ENCODE measurements at places on chromosomes 13 and 19.
A peak's percentile ranks its signal among the peaks of the same experiment; 100 is the strongest.

GRCh38 chr13:32905063-32905863 lies 111.0 kb upstream of the KL start:
- no peak for DNase-seq

GRCh38 chr13:23386533-23386932 lies 47.0 kb downstream of the SACS start:
- DNase-seq: no peak

DNA sequence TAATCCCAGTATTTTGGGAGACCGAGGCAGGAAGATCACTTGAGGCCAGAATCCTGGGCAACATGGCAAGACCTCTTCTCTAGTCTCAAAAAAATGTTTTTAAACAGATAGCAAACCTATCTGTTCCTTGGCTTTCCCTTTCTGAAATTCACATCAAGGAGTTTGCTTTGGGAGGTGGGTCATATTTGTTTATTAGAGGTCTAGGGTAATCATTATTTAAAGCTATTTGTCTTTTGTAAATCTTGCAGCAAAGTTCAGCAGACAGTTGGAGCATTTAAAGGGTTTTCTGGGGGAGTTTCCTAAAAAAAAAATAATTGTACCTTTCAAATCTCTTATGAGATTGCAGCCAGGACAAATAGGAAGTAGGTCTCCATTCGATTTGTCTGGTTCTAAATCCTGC lies 17.5 kb downstream of the PPP5C start:
- no peak for DNase-seq

DNA sequence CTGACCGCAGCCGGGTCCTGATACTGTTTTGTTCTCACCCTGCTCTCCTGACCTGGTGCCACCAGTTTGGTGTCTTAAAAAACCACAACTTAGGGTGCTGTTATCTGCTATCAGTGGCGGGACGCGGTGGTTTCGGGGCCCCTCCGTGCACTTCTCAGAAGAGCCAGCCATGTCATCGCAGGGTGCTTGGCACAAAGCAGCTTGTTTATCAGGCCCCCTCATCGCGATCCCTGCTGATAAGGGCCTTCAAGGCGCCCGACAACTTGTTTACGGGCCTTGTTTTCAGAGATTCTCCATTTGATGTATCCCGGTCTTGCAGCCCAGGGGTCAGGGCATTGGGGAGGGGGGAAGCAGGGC lies 58.1 kb upstream of the KLF2 start:
- peak; percentile 69 for DNase-seq

DNA sequence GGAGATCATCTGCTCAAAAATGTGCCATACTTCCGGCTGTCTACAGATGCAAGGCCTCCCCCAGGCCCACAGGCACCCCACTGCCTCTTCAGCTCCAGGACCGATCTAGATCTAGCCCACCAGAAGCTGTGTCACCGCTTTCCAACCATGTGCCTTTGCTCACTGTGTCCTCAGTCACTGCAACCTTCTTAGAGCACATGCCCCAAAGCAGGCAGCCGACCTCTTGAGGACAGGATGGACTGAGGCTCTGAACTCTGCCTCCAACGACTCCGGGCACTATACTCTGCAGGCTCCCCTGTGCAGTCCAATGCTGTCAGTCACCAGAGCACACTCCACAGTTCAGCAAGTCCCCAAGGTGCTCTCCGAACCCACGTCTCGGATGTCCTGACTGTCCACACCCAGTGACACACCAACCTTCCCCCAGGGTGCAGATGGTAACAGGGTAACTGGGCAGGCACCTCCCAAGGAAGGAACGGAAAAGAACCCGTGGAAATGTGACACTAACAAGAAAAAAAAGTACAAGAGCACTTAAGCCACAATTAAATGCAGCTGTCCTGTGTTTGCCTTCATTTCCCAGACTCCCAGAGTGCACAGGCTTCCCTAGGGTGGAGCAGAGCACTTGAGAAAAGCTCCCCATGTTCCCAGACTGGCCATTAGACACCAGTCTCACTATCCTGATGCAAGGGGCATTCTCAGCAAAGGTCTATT lies 4.8 kb downstream of the STK24 start:
- no peak for DNase-seq

DNA sequence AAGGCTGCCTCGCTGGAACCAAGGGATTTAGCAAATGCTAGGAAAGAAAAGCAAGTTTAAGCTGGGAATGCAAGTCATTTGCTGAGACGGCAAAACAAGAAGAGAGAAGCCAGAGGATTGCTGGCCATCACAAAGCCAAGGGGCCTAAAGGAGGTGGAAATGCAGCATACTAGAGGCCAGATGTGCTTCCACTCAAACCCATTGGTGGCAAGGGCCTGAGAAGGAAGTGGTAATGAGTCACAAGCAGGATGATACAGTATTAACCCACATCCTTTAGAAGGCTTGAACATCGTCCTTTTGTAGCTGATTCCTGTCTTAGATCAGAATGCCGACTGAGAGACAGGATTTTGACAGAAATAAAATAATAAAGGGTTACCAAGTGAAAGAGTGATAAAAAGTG lies 68.2 kb downstream of the ITGBL1 start:
- no peak for DNase-seq

DNA sequence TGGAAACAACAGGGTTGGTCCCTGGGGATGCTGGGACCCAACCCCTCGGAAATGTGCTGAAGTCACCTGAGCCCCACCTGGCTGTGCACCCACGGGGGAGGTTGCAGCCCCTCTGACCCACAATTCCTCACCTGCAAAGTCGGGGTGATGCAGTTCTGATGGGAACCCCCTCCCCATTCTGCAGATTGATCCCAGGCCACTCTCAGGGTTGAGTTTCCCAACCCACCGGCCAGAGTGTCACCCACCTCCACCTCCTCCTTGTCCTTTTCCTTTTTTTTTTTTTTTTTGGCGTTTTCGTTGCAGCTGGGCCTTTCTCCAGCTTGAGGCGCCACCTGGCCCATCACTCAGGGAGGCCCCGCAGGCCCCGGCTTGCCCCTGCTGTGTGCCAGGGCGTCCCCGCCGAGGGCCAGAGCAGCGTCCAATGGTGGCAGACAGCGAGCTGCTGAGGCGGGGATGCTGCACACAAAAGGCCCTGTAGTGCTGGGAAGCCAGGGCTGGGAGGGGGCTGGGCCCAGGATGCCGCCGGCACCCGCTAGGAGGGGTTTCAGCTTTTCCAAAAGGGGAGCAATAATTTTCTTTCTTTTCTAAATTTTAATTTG lies 4.6 kb downstream of the PIK3R2 start:
- DNase-seq: no peak

- DNase-seq: peak; percentile 84
Observed at GRCh38 chr19:17996826-17997316, 11.1 kb upstream of the ARRDC2 start.

GRCh38 chr13:48790966-48791365 lies 137.2 kb downstream of the CYSLTR2 start:
- DNase-seq: no peak

- DNase-seq: no peak
Observed at GRCh38 chr19:16861011-16861410, 27.8 kb upstream of the F2RL3 start.

GRCh38 chr19:20923077-20923871 lies at the start of gene ZNF85:
TSS of gene ZNF85 (plus strand) at chr19:20923251. CDS start at chr19:20923401, 150 bp downstream.
- peak; percentile 95 for DNase-seq

GRCh38 chr19:6241680-6242377 lies 37.9 kb downstream of the MLLT1 start:
- DNase-seq: no peak

DNA sequence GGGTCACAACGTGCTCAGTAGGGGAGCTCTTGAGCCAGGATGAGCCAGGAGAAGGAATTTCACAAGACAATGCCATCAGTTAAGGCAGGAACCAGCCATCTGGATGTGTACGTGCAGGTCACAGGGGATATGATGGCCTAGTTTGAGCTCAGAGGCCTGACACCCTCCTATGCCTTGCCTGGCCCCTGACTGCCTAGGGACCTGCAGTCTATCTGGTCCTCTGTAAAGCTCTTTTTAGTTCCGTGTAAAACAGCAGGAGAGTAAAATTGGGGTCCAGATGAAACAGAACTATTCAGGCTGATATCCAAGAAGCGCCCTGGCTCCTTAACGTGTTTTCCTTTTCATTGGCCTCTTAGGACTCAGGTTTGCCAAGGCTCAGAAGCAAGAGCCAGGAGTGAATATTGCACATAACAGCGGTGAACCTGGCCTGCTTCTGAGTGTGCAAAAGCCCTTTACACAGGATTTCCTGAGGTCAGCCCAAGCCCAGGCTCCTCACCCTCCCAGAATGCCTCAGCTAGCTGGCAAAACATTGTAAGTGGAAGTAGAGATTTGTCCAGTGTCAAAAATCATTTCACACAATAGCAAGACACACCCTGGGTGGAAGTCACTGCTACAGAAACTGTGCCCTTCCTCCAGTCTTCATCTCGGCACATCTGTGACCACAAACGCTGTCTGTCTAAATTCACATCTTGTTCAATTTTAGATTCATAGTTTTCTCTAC lies 777.2 kb downstream of the UQCRFS1 start:
- DNase-seq: no peak

GRCh38 chr19:41853768-41854167 lies 6.3 kb upstream of the RPS19 start:
- DNase-seq: no peak

- no peak for DNase-seq
Observed at GRCh38 chr19:35195830-35196229, 32.7 kb downstream of the FAM187B start.

All from T-cell (primary cell).